ENCODE measurements at places on chromosomes 4 and X.

- no peak for DNase-seq
Observed at GRCh38 chrX:3299636-3300035, 46.8 kb downstream of the MXRA5 start.

- no peak for DNase-seq
Observed at GRCh38 chr4:97238956-97239666, 904.2 kb downstream of the STPG2 start.

DNA sequence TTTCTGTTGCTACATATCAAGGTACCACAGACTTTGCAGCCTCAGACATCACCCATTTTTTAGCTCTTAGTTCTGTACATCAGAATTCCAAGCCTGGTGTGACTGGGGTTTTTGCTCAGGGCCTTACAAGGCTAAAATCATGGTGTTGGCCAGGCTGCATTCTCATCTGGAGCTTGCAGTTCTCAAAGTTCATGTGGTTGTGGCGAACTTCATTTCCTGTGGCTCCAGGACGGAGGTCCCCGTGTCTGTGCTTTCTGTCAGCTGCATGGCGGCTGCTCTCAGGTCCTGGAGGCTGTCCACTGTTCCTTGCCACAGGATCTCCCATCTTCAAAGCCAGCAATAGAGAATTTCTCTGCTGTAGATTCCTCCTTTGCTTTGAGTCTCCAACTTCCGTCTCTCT is 157.4 kb downstream of the STIM2 start:
- DNase-seq: no peak

DNA sequence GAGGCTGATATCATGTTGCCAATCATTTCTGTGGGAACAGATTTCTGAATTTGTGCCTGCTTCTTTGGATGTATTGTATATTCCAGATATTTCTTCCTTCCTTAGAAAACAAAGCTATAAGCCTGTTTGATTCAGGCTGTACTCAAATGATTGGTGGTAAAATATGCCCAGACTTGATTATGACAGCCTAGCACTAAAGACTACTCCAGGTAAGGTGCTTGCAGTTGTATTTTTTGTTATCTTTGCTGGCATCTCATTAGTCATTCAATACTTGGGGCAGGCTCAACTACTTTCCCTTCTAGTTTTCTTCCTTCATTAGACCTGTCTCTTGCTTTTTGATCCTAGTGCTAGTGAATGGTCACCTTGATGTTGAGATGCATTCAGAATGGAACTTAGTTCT is 90.6 kb downstream of the ZNF518B start:
- no peak for DNase-seq

- no peak for DNase-seq
Observed at GRCh38 chr4:179762840-179763239, 2320.6 kb upstream of the AGA start.

DNA sequence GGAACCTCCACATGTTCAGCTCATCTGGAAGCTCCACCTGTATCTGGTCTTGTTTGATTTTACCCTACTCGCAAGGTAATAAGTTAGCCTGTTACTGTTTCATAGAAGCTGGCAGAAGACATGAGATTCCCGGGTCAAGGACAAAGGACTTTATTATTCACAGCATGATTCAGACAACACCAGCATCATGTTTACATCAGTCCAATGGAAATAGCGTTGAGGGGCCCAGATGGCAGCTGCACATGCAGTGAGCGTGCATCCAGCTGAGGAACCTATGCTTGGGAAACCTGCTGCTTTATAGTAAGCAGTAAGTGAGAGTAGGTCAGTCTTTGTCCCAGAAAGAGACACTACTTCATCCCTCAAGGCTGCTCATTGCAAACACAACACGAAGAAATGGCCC is 19.8 kb downstream of the TSPAN5 start:
- no peak for DNase-seq

DNA sequence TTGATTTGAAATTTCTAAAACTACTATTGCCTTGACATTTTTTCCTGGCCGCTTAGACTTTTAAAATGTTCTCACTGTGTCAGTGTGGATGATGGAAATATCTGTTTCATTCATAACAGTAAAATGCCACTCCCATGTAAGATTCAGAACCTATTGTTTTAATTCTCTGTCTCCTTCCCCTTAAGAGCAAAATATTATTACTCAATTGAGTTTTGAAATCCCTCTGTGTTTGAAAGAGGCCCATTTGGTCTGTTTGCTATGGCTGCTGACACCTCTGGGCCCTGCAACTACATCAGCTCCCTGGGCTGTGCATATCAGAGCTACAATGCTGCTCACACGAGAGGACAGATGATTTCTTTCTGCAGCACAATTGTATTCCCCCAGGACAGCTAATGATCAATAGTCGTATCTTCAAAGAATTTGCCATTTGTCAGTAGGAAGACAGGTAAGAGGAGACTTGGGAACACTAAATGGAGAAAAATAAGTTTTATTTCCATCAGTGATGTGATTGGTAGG is 388.0 kb upstream of the GALNT7 start:
- DNase-seq: no peak

GRCh38 chr4:22901631-22902030 is 208.9 kb downstream of the GBA3 start:
- DNase-seq: no peak

DNA sequence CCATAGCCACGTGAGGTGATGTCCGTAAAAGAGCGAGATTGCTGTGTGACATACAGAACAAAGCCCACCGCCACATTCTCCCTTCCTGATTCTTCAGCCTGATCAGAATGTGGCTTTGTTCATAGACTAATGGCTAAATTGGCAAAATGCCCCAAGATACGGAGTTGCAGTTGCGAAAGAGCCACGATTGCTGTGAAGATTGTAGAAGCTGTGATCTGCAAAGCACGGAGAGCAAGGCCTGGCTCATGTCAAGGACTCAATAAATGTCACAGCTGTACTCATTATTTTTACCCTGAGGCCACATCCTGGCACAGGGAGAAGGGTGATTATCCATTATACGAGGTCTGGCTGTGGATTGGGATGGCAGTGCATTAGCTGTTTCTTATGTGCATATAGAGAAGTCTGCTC is 34.2 kb downstream of the ARSD start:
- DNase-seq: peak; percentile 58

DNA sequence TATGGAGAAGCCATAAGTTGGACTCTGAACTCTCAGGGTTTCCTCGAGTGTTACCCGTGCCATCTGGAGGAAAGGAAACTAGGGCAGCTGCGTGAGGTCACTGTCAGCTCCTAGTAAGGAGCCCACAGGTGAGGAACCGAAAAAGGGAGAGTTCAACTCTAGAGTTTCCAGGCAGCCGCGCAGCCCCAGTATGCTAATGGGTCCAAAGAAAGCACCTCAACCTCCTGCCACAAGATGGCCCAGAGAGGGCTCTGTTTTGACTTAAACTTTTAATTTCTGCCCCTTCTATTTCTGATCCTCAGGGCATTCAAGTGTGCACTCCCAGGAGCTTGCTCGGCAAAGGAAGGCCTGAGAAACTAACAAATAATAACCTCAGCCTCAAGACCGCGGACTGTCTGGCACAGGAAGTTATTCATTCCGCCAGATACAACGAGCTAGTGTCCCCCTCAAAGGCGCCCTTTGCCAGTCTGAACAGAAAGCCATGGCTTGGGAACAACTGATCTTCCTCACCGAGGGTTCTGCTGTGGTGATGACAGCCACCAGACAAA is 13.9 kb downstream of the SCARB2 start:
- peak; percentile 68 for DNase-seq

GRCh38 chr4:77031544-77031943 is 44.2 kb downstream of the CCNI start:
- DNase-seq: no peak

DNA sequence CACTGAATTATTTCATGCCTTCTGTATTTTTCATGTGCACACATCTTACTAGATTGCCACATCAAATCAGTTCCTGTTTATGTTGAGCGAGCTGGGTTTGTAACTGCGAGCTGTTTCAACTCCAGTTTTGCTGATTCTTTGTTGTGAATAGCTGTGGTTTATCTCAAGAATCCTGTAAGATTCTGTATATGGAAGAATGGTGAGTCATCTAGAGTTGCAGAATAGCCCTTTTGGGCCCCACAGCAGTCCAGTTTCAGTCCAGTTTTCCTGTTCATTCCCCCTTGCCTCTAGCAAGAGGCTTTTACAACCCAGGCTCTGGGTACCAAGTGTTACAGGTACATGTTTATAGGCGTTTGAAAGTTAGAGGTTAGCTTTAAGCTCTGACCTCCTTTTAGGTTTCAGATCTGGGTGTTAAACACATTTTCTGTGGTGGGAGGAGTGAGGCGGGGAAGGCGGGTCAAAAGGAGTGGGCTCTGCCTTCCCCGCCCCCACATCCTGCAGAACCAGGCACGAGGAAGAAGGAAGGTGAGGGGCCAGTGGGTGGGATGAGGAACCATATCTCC is 32.7 kb downstream of the TBC1D14 start:
- DNase-seq: peak; percentile 65

GRCh38 chrX:41822892-41823291 is 98.9 kb downstream of the GPR82 start:
- DNase-seq: no peak

GRCh38 chr4:67103001-67103747 is 442.1 kb downstream of the CENPC start:
- DNase-seq: no peak

DNA sequence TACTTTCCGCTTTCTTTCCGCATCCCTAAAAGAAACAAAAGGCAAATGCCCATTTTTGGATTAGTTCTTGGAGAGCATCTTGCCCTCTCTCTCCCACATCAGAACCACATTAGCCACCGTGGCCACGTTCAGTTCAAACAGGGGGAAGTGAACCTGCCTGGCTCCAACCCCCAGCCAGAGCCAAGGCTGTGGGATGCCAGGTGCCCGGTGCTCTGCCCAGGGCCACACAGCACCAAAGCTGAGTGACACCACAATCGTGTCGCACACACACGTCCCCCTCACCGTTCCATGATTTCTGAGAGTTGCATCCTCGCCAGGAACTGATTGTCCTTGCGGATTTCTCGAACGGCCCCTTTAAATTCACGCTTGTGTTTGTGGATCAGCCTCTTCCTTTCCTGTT is 24.3 kb downstream of the NOP14 start:
- DNase-seq: no peak

GRCh38 chr4:77014256-77014655 is 61.5 kb downstream of the CCNI start:
- no peak for DNase-seq

DNA sequence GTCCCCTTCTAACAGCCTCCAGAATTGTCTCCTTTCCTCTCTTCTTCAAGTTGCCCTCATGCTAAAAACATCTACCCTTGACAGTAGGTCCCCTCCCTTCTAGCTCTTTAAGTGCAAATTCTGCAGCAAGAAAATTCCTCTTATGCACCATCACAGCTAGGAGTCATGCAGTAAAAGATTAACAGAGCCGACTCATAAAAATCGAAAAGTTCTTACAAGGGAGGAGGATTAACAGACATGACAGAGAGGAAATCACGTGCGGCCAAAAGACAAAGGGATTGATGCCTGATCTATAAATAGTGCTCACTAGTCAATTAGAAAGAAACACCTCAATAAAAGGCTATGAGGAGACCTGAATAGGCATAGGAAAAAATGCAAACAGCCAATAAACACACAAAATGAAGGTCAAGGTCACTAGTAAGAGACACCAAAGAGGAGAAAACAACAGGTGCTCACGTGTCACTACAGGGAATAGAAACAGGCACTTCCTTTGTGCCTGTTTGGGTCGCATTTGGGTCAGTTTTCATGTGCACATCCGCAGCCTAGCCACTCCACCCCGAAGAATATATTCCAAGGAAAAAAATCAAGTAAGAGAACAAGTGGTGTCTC is 3.4 kb downstream of the RNF212 start:
- no peak for DNase-seq

- no peak for DNase-seq
Observed at GRCh38 chr4:140819610-140820009, 63.4 kb upstream of the TBC1D9 start.

- DNase-seq: peak; percentile 59
Observed at GRCh38 chr4:89949782-89950387, 55.2 kb downstream of the MMRN1 start.

GRCh38 chr4:184558996-184559395 is 84.6 kb upstream of the IRF2 start:
- no peak for DNase-seq

GRCh38 chr4:152896811-152897210 is 39.3 kb upstream of the FHDC1 start:
- DNase-seq: peak; percentile 55

DNA sequence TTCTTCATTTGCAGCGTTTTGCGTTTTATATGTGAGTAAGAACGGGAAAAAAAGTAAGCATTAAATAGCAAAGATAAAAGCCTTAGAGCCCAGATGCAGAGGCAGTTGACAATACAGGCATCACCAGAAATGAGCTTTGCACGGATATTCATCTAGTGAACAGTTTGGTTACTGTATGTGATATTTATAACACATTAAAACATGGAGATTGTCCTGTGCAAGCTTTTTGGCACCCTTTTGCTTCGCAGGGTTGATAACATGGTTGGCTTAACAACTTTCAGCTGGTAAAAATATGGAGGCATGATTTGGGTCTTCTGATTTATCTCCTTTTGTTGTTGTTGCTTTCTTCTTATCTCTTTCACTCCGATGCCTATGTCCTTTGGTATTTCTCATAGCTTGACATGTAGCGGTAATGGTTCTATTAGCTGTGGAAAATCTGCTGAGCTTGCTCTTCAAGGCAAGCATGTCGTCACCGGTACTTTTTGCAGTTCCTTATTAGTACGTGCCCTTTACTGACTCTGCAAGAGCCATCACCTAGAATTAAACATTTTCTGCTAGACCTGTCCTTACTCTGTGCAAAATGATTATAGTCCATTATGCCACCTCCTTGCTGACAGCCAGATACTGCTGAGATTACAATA is 102.9 kb downstream of the PCDH7 start:
- DNase-seq: no peak

DNA sequence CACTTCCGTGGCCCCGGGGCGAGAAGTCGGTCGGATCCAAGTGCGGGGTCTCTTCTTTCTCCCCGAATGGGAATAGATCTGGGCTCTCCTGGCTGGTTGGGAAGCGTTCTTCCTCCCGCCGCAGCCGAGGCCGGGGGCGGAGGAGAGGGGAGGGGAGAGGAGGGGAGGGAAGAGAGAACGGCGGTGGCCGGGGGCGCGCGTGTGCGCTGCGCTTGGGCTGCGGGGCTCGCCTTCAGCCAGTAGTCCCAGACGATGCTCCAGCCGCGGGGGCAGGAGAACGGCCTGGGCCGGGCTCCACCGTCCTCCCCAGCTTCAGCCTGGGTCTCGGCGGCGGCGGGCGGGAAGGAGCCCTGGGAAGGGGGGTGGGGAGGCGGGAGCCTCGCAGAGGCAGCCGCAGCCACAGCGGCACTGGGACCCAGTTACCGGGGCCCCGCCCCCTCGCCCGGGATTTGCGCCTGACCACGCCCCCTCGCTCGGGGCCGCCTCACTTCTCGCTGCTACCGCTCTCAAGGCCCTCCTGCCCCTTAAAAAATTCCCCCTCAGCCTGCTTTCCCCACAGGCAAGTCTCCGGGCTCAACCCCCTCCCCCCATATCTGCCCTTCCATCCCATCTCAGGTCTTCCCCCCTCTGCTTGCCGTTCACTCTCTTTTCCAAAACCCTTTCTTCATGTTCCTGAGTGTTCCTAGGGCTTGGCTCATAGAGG is at the start of gene FGD1:
FGD1 (minus strand) TSS at position 421 of the 703 bp plus-strand sequence. CDS start 802 bp downstream, outside the sequence.
- DNase-seq: peak; percentile 18

Measured in hematopoietic multipotent progenitor cell treated with erythropoietin and hydrocortisone succinate and interleukin-3 and kit ligand, for 6 days (in vitro differentiated cells).